ENCODE measurements at places on chromosomes 6 and 20.

DNA sequence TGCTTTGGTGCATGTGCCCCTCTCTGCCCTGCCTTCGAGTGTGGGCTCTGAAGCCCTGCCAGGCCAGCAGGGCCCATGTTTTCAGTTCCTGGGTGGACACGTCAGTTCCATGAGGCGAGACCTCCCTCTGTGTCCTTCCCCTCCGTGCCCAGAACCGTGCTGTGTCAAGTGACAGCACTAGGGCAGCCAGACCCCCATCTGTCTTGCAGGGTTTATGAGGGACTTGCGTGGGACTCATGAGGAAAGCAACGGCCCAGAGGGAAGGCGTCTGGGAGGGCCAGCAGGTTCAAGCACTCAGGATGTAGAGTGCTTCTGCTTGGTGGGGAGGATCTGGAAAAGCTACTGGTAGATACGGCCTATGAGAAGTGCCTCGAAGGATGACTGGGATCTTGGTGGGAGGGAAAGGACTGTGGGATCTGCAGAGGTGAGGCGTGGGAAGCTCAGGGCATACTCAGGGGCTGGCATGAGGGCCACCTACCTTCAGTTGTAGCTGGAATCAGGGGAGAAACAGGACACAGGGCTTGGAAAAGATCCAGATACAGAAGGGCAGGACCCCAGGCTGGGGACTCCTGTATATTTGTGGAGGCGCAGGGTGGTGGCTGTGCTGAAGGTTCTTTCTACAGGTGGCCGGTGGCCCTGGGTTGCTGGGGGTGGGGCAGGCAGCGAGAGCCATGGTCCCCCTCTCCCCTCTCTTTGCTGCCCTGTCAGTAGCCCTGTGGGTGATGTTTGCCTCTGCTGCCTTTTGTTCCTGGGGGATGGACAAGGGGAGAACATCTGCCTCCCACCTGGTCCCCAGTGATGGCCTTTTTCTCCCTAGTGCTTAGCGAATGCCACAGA is 5.5 kb downstream of the NPEPL1 start:
- no peak for DNase-seq

DNA sequence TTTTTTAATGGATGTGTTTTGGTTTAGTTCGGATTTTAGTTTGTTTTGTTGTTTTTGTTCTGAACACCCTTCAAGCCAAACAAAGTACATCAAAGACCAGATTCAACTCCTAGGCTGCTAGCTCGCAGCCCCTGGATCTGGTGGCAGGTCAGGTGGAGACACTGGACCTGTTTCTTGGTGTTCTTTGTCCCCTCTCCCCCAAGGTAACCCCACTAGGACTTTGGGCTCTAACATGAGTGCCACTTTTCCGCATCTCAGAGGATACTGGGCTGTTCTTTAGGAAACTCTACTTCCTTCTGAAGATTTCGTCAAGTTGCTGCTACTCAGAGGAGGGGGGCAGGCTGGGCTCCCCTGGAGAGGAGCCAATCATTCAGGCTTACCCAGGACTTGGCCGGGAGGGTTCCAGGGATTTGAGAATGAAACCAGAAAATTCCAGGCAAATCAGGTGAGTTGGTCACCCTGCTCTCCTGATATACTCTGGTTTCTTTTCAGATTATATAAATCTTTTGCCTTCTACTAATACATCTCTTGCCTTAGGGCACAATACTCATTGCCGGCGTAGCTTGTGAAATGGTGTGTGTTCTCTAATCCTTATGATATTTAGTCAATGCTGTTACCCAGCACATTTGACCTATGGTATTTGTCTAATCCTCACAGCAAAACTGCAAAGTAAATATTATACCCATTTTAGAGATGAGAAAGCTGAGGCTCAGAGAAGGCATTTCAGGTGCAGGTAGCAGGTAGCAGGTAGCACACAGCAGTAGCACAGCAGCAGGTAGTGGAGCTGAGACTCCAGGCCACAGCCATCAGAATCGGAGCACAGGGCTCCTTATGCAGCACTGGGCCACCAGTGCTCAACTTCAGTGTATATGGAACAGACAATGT is 291.6 kb downstream of the TSHZ2 start:
- no peak for DNase-seq

DNA sequence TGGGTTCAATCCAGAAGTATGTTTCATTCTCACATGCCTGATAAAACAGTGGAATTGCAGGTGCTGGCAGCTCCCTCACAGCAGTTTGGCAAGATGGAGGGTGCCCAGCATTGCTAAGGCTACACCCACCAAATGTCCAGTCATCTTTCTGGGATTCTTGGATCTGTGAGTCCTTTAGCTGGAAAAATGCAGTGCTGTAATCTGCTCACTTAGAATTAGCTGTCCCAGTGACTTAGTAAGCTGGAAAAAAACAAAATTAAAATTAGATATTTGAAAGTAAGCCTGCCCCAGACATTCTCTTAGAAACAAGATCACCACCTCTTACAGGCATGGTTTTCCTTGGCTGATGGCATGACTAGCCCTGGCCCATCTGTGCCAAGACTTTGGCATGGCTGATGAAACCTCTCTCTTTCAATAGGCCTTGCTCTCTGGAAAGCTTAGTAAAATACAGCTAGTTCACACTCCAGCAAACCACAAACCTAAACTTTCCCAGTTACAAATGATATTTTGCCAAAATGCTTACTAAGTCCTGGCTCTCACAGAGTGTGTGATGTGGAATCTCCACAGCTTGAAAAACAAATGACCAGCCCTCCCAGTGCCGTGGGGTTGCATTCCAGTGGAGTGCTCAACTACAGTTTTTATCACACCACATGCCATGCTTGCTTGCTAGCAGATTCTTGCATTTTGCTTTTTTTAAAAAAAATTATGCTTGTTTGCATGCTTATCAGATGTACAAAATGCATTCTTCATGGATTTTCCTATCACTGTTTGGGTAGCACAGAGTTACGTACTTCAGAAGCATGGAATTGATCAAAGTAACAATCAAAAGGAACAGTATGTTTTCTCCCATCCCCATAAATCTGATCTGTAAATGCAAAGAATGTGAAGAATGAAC is 261.5 kb downstream of the EYA4 start:
- DNase-seq = no peak

GRCh38 chr6:53437557-53438202 is 88.9 kb upstream of the ELOVL5 start:
- DNase-seq = no peak

GRCh38 chr6:153192943-153193885 is 62.1 kb upstream of the RGS17 start:
- DNase-seq = no peak

DNA sequence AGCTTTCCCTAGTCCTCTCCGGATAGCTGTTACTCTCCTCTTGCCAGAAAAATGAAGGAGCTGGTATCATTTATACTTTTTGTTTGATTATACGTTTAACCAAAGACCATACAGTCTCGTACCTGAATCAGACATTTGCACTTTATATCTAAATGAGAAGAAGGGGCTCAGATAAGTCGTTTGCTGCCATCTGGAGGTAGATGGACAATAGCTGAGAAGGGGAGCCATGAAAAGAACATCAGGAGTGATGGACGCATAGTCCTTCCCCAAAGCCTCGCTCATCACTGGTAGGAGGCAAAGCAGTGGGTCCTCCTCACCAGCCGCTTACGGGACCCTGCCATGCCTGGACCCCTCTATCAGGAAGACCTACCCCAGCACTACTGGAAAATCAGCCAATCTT is 45.4 kb downstream of the RPF2 start:
- no peak for DNase-seq

DNA sequence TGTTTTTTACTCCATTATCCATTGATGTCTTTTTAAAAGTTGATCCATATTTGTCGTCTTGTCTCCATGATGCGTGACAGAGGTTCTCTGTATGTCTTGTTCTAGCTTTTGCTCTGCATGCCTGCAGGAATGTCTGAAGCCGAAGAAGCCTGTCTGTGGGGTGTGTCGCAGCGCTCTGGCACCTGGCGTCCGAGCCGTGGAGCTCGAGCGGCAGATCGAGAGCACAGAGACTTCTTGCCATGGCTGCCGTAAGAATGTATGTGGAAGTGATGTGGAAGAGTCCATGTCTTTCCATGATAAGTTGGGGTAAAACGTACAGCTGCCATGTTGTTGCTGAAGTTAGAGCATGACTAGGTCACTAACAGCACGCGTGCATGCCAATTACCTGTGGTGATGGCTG is 5.3 kb downstream of the RNF114 start:
- DNase-seq = no peak

DNA sequence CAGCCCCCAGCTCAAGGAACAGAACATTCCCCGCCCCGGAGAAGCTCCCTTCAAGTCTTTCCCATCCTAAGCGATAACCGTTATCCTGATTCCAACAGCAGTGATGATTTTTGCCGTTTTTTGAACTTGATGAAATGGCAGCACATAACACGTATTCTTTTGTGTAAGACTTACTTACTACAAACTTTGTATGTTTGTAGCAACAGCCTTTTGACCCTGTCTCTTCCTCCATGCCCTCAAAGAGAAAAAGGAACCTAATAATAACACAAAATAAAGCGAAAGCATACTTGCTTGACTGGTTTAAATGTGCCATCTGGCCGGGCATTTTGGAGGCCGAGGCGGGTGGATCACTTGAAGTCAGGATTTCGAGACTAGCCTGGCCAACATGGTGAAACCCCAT is 26.4 kb upstream of the SLC9A8 start:
- no peak for DNase-seq

- DNase-seq = no peak
These were observed 123.2 kb downstream of the ARHGAP18 start for GRCh38 chr6:129586815-129587214.

- no peak for DNase-seq
These were observed 613.6 kb downstream of the TFAP2A start for GRCh38 chr6:9801249-9801754.

DNA sequence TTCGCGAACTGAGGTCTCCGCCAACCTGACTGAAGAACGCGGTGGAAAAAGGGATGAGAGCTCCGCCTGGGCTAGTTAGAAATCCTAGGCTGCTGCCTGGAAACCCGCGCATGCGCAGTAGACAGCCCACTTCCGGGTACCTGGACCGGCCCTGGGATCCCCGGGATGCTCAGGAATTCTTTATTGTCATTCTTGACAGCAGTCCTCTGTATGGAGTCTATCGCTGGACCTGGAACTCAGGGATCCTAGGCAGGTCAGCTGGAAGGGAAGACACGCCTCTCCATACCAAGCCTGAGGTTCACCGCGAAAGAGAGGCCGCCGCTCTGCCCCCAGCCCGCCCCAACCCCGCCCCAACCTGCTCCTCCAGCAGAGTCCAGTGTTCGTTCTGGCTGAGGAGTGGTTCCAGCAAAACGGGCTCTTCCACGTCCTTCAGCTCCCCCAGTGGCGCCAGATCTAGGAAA is 1379.2 kb upstream of the DEFB115 start:
- DNase-seq = no peak

GRCh38 chr6:48667797-48668196 is 556.8 kb upstream of the PTCHD4 start:
- no peak for DNase-seq

- DNase-seq = peak; percentile 53
These were observed 70.0 kb downstream of the PTPN1 start for GRCh38 chr20:50580016-50580747.

DNA sequence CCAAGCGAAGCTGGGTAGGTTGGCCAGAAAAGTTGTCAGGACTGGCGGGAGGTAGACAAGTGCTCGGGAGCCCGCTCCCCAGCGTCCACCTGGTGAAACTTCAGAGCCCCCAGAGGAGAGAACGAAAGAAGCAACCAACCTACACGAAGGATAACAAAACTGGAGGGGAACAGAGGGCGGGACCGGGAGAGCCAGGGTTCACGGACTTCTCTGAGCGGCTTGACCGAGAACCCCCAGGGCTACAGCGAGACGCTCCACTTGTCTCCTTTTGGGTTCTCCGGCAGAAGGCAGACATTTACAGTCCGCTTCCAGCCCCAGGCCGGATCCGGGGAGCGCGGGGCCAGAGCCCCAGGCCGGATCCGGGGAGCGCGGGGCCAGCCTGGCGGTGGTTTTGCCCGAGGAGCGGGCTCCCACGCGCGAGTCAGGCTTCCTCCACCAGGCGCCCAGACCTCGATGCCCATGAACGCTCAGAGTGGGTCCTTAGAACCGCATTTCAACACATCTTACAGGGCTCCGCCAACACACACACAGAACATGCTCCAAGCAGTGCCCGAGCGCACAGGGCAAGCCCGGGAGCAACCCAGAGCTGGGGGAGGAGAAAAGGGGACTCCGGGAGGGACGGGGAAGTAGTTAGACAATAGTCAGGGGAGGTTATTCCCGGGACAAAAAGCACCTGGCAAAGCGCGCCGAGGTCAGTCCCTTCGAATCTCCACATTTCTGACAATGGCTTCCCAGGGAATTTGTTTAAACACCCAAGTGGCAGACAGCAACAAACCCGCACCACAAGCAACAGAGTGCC is 1.1 kb downstream of the PTPRK start:
- peak; percentile 7 for DNase-seq

GRCh38 chr20:58647162-58647795 is 3.8 kb upstream of the STX16 start:
- no peak for DNase-seq

DNA sequence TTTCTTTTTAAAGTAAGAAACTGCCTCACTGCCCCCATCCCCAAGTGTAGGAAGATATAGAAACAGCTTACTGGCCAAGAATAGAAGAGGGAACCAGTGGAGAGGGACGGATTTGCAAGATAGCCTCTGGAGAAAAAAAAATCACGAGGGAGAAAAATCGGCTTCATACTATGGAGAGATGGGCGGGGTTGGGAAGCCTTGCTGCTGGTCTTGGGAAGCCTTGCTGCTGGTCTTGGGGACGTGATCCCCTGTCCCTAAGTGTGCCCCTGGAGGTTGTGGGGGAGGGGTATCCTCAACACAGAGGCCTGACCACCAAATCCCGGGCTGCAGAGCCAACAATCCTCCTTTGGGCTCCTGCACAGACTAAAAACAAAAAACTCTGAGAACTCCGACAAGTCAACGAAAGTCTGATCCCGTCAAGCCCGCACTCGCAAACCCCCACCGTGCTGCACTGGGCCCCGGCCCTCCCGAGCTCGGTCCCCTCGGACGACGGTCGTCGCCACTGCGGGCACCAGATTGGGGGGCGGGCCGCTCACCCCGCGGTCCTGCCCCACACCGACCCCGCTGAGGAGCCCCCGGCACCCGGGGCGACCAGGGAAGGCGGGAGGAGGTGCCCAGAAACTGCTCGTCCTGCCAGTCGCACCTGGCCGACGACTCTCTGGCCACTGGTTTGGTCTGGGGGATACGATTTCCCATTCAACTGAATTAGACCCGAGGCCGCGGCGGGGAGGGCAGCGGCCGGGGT is 750 bp downstream of the MAP7 start:
- DNase-seq = no peak

DNA sequence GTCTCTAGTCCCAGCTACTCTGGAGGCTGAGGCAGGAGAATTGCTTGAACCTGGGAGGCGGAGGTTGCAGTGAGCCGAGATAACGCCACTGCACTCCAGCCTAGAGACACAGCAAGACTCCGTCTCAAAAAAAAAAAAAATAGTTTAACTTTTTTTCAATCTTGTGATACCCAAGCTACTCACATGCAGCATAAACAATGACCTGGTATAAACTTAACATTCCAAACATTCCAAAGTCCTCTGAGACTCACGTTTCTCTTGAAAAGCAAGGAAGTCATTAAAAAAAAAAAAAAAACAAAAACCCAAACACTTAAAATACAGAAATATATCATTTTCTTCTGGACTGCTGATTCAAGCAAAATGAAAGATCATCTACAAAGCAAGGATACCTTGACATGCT is 14.3 kb downstream of the CRNKL1 start:
- no peak for DNase-seq

- peak; percentile 20 for DNase-seq
These were observed 61.6 kb upstream of the SNX9 start for GRCh38 chr6:157761331-157761921.

- no peak for DNase-seq
These were observed 1.1 kb upstream of the PBX2 start for GRCh38 chr6:32190911-32191677.
